T-helper 1 cell (primary cell): ENCODE measurements at places on chromosomes 11 and 22.

DNA sequence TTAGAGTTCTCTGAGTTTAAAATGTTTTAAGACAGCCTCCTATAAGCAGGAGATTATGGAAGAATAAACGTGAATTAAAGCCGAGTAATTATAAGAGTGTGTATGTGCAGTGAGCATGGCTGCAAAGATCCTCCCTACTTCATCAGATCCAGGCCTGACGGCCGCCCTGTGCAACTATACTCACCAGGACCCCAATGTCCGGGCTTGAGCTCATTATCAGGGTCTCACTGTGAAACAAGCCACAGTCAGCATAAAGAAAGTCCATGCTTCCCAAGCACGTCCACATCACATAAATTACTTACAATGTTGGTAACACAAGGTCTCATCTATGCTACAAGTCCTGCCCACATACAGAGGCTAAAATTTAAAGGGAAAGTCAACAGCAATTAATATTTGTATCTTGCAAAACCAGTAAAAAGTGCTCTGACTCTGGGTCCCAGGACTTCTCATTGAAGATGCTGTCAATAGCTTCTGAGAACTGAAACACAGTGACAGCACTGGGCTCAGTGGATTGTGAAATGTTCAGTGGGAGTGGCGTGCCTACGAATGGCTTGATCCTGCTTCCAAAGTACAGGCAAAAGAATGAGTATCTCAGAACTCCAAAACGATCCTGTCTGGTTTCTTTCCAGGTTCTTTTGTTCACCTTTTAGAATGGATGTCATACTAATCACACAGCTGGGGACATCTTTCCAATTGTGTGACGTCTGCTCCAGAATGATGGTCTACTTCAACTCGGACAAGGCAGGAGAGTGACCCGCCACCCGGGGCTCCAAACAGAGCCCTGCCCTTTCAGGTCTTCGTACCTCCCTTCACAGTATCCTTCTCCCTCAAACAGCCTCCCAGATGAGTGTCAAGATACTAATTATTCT lies 72.1 kb upstream of the ARFGAP3 start:
- no peak for DNase-seq

DNA sequence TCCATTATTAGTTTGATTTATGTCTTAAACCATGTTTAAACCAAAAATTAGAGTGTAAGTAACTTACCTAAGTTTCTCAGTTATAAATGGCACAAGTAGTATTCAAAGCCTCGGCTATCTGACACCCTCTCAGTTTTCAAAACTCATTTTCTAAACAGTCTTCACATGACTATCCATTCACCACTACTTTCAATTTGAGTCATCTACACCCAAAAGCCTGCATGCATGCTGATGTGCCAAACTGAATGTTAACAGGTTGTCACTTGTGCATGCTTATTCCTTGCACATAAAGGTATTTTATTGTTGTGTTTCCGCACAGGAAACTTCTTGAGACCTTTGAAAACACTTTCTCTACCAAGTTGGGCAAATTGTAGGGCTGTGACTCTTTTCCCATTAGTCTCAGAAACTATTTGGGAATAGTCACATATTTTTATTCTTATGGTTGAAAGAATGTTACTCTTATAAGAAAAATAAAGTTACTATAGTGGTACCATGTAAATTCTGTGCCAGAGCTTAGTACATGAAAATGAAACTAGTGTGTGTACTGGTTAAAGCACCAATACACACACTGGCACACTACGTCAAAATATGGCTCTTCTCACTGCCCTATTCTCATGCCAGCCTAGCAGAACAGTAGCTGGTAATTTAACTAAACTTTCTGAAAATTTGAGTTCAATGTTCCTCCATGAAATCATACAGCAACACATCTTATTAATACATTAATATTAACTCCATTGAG lies 2.2 kb upstream of the OR51E2 start:
- no peak for DNase-seq

DNA sequence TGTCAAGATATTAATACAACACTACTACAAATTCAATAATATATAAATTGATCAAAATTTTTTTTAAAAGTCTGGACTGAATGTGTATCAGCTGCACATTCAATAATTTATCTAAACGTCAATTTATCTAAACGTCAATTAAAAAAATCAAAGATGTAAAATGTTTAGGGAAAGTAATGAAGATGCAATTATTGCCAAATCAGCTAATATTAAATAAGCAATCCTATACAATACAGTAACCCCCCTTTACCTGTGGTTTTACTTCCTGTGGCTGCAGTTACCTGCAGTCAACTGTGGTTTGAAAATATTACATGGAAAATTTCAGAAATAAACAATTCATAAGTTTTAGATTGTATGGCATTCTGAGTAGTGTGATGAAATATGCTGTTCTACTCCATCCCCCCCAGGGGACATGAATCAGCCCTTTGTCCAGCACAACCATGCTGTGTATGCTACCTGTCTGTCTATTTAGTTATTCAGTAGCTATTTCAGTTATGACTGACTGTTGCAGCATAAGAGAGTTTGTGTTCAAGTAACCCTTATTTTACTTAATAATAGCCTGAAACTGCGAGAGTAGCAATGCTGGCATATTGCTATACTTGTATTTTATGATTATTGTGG lies 72.2 kb downstream of the CWF19L2 start:
- DNase-seq: no peak

GRCh38 chr22:28773461-28773867 lies 969 bp downstream of the CCDC117 start:
- DNase-seq: no peak

DNA sequence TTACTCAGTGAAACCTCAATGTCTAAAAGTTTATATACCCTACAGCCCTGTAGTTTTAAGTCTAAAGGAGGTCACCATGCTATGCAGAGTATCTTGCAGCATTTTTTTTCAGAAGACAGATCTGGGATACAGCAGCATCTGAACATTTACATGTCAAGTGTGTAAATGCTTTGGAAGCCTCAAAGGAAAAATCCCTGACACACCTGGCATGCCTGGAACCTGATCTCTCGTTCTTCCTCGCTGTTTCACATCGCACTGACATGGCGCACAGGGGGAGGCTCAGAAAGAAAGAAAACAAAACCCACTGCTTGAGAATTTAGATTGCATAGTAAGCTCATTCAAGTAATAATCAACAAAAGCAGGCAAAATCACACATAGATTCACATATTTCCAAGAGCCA lies 31.0 kb downstream of the PAX6 start:
- DNase-seq: no peak

DNA sequence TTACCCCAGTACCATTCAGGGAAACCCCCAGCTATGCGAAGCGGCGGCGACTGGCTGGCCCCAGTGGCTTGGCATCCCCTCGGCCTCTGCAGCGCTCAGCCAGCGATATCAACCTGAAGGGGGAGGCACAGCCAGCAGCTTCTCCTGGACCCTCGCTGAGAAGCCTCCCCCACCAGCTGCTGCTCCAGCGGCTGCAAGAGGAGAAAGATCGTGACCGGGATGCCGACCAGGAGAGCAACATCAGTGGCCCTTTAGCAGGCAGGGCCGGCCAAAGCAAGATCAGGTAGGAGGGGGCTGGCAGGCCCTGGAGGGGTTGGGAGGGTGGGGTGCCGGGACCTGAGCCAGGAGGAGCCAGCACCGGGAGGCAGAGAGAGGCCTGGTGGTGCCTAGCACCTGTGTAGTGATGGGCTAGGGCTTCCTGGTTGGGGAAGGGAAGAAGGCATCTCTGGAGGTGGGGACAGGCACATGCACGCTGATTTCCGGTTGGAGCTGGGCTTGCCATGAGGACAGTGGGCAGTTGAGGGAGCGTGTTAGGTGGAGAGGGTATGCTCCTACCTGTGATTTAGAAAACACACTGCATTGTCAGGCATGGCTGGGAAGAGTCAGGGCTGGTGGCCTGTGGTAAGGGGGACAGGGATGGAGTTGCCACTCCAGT lies 22.3 kb downstream of the SHANK3 start:
- no peak for DNase-seq

DNA sequence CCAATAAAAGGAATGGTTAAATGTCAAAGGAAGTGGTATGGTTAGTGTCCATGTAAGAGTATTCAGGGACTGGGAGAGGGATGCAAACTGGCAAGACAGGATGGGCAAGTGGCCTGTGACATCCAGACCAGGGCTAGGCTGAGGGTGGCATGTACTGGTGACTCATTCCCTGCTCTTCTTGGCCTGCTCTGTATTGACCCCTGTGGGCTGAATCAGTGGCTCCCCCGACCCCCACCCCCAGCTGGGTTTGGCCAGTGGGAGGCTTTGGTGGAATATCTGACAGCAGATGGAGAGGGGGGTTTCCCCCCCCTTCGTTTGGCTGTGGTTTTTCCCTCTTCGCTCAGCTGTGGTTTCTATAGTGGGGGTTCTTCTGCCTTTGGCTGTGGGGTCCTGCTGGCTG lies 87.7 kb downstream of the CSNK2A3 start:
- no peak for DNase-seq

- DNase-seq: no peak
These were observed 57.0 kb upstream of the CD5 start for GRCh38 chr11:61045271-61045670.

GRCh38 chr22:32378707-32379272 lies 21.1 kb downstream of the RFPL3 start:
- DNase-seq: no peak

DNA sequence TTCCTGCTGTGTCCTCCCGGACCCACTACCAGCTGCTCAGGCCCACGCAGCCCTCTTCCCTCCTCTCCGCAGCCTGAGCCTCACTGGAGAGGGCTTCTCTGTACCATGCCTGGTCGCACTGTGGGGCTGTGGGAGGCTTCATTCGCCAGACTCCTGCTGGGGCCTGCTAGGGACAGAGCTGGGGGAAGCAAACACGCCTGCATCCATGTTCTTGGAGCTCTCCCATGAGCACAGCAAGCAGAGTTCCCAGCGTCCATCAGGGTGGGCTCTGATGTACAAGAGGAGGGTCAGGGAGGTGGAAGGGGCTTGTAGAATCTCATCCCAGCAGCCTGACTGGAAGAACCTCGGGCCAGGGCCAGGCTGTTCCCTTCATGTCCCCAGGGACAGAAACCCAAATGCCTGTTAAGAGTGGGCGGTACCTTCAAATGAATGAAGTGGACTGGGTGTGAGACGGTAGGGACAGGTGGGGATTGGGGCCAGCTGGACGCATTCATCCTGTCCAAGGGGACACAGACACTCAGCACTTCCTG lies 59.9 kb downstream of the MPPED1 start:
- no peak for DNase-seq

DNA sequence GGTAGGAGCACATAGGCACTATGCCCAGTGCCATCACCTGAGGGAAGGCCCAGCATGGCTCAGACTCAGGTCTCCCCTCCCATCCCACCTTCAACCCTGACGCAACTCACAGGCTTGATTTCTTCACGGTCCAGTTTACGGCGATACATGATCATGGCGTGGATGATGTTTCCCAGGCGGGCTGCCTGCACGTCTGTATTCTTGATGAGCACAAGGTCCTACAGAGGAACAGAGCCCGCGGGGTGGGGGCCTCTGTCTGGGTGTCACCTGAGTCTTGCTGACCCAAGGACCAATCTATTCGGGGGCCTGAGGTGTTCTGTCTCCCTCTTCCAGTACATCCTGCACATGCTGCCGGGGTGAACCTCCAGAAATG lies 3.9 kb downstream of the CPT1B start:
- DNase-seq: no peak

DNA sequence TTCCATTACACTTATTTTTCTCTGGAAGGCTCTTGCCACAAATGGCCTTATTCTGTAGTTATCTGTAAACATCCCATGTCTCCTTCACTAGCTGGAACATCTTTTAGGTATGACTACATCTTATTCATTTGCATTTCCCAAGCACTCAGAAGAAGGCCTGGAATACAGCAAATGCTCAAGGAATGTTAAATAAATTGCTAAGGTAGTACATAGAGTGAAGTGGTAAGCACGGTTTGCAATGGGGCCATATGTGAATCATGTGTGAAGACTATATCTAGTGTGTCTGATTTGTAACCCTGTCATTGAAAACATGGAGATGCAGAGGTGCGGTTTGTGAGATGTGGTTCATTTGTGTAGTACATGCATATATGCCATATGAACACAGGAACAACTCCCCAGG lies 33.5 kb downstream of the GDPD4 start:
- no peak for DNase-seq

DNA sequence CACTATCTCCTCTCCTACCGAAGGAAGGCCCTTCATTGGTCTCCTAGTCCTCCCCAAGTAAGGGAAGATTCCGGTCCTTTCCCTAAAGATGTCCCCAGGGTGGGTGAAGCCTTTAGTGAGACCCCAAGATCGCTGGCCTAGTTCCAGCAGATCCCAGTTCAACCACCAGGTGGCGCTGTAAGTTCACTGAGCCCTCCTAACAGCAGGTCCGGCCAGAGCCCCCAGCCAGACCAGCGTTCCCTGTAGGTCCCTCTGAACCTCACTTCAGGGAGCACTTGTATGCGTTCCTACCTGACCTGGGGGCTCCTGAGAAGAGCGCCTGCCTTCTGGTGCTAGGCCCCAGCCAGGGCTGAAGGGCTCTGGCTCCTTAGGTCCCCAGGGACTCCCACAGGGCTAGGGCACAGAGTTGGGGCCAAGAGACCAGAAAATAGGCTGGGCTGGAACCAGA lies 38.1 kb downstream of the LMO1 start:
- peak; percentile 47 for DNase-seq

DNA sequence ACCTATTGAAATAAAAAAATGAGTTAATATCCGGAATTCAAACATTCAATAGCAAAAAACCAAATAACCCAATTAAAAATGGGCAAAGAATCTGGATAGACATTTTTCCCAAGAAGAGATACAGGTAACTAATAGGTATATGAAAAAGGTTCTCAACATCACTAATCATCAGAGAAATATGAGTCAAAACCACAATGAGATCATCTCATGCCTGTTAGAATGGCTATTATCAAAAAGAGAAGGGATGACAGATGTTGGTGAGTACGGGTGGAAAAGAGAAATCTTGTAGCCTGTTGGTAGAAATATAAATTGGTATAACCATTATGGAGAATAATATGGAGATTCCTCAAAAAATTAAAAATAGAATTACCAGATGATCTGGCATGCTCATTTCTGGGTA lies 26.9 kb upstream of the OR6M1 start:
- no peak for DNase-seq

DNA sequence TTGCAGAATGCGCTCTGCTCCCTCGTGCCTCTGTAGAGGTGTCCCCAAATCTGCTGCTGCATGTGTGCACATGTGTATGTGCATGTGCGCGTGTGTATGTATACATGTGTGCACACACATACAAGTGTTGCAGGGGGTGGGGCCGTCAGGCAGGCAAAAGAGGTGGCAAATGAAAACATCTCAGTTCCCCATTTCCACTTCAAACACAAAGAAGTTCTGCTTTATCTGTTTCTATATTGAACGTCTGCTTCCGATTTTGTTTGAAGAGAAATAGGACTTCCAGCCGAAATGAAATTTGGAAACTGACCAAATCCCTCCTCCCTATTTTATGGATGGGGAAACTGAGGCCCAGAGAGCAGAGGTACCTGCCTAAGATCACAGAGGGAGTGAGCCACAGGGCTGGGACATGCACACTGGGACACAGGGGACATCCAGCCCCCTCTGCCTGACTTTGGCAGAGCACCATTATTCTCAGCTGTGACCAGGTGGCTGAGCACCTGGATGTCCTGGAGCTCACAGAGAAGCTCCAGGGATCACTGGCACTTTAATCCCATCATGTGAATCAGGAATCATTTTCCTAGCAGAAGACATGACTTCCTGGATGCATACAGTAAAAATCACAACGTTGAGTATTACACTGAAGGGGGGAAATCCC lies 41.2 kb upstream of the ALX4 start:
- no peak for DNase-seq
